ENCODE measurements at places on chromosomes 6 and 20.

- DNase-seq, result no peak
Observed at GRCh38 chr6:14232889-14233288, 115.3 kb downstream of the CD83 start.

DNA sequence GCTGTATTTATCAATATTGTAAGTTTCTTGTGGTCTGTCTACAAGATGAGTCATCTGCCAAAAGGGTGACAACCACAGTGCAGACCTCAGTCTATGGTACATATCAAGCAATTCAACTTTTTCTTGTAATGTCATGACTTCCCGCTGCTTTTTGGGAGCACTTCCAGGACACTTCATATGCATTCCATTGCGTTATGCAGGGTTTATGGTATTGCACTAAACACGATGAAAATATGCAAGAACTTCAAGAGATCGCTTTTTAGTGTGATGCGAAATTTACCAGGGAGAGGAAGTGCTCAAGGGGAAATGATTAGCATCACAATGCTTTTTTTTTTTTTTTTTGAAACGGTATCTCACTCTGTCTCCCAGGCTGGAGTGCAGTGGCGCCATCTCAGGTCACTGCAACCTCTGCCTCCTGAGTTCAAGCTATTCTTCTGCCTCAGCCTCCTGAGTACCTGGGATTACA is 166.5 kb downstream of the TFAP2A start:
- no peak for DNase-seq

- DNase-seq, result no peak
Observed at GRCh38 chr6:41694815-41695526, 40.4 kb downstream of the TFEB start.

- DNase-seq, result no peak
Observed at GRCh38 chr6:54003316-54003715, 107.9 kb upstream of the MLIP start.

DNA sequence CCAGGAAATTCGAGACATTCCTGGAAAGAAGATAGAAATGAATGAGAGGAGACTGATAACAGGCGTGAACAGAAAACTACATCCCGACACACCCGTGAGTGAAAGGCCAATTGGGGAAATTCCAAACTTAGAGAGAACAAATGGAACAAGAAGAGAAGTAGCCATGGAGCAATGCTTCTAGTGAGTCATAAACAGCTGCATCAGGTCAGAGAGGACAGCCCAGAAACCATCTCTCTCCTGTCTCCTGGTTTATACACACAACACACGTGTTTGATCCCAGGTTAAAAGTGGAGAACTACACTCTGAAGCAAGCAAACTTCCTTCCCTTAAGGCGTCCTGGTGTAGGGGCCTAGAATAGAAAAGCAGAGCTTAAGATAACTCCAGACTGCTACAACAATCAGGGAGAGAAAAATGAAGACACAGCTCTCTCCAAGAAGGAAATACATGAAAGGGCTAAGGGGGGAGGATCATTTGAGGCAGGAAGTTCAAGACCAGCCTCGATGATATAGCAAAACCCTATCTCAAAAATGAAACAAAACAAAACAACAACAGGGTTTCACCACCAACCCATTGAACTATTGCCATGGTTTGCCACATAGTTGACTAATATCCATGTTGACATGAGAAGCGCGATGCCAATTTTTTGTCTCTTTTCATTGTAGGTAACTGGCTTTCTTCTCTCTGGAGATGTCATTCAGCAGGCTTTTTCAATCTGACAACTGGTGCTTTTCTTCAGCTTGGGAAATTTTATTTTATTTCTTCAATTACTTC is 26.9 kb downstream of the NRN1 start:
- no peak for DNase-seq

- DNase-seq, result no peak
Observed at GRCh38 chr6:143750877-143751276, 73.1 kb downstream of the PHACTR2 start.

DNA sequence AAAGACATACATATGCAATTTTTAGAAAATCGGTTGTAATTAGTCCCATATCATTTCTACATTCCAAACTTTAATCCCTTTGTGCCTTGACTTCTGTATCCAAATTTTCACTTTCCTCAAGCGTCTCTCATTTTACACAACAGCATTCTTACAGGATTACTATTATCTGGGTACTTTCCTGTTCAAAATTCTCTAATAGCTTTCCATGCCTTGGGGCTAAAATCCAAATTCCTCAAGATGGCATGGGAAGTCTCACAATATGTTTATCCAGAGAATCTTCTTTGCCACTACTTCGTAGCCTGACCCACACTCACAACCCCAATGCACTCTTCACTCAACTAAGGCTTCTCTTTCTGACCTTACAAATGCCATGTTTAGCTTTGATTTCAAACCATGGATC is 125.0 kb downstream of the TBX18 start:
- no peak for DNase-seq

DNA sequence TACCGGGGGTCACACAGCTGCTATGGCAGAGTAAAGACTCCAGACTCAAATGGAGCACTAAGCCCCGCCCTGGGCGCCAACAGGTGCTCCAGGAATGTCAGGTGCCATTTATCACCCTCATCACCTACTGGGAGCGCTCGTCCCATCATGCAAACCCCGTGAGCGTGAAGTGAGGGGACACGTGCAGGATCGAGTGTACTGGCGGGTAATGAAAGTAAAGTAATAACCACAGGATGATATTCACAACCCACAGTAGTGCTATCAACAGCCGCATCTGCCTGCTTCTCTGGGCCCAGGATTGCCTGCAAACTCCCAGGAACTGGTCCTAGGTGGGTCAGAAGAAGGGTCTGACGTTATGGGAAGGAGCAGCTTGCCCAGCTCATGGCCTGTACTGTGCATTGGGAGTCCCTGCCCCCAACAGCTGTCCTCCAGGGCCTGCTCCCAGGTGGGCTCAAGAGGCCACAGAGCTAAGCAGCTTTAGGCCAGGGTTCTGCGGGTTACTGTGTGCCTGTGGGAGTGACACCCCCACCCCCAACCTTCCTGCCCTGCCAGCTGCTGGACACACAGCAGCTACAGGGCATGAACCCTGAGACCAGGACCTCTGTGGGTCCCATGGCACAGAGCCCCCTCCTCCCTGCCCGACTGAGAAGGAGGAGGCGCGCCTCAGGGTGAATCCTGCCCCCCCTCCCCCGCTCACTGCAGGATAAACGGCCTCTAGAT is 120.5 kb upstream of the SULF2 start:
- no peak for DNase-seq

DNA sequence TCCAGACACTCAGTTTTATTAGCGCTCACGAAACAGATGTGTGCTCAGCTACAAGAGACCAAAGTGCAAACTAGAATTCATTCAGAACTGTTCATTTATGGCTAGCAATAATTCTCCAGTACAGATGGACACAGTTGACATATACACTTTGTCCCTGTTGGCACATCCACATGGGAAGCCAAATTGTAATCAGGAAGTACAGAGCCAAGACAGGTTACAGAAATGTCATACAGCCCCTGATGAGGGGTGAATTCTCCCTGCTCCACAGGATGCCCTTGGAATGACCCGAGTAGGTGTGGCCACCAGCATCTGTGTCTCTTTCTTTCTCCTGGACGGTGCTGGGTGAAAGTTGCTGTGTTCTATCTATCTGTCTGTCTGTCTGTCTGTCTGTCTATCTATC is 7.6 kb downstream of the DHX35 start:
- no peak for DNase-seq

- DNase-seq, result no peak
Observed at GRCh38 chr6:16947375-16948015, 154.4 kb upstream of the STMND1 start.

- DNase-seq, result no peak
Observed at GRCh38 chr20:5781798-5782750, 31.9 kb downstream of the SHLD1 start.

GRCh38 chr6:111817451-111818120 is 55.7 kb downstream of the FYN start:
- no peak for DNase-seq

GRCh38 chr20:3932681-3933080 is 43.5 kb downstream of the PANK2 start:
- no peak for DNase-seq

- DNase-seq, result no peak
Observed at GRCh38 chr20:17932396-17932795, 36.2 kb downstream of the SNX5 start.

- no peak for DNase-seq
Observed at GRCh38 chr6:130973521-130974277, 89.3 kb downstream of the EPB41L2 start.

DNA sequence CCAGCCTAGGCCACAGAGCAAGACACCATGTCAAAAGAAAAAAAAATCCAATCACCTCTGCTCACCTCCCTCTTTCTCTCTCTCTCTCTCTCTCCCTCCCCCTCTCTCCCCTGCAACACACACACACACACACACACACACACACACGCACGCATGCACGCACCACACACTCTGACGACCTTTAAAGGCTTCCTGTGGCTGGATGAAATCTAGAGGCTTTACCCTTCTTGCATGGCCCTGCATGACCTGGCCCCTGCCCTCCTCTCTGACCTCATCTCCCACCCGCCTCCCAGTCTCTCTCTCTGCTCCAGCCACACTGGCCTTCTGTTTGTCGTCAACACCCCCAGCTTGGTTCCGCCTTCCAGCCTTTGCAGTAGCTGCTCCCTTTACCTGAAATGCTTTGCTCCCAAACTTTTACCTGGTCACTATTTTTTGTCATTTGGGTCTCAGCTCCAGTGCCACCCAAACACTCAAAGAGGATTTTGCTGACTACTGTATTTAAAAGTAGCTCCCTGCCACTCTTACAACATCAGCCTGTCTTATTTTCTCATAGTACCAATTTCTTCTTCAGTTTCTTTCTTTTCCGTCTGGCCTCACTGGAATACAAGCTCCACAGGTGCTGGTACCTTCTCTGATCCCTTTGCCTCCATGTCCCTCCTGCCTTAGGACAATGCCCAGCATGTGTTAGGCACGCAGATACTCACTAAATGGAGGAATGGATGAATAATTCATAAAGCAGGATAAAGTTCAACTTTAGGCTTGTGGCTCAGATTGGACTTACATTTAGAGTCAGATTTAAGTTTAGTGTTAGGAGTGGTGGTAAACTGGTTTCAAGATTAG is 4.3 kb upstream of the LTA start:
- no peak for DNase-seq

DNA sequence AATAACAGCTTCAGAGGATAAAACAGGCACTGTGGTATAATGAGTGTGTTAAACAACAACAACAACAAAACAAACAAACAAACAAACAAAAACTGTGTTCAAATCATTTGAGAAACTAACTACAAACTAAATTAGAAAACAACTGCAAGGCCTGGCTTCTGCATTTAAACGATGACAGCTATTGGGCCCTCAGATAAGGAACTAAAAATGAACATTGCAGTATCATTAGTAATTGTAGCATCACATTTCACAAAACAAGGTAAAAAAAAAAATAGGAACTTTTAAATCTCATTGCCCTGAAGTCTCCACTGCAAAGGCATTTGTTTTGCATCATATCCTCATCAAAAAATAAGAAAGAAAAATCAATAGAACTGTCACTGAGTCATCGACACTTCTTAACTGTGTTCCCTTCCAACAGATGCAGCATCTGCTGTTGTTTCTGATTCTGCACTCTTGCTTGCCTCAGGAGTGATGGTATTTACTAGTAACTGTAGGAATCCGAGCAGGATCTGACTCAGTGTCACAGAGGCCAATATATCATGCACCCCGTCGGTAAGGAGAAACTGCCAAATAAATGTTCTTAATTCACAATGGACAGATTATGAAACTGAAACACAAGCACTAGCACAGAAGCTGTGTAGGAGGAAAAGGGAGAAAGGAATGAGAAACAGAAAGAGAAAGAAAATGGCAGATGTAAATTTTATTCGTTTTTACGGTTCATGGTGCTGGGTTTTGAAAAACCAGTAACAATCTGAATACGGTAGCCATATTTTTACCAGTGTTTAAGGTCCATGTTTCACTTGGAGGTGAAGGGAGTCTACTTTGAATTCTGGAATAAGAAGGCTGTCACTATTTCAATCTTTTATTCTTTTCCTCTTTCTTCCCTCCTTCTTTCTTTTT is 365.7 kb upstream of the EPHA7 start:
- DNase-seq, result no peak

Measured in activated CD4-positive, alpha-beta T cell treated with anti-CD3 and anti-CD28 coated beads, Interleukin-2, amount 50 U/mL, for 1 hour (primary cell).